ENCODE measurements at places on chromosomes 5 and 9.

- no peak for DNase-seq
Measured at GRCh38 chr5:148956477-148957385, 106.1 kb downstream of the SH3TC2 start.

GRCh38 chr9:84940294-84940693, 270.8 kb downstream of the NTRK2 start:
- DNase-seq: no peak

- DNase-seq: no peak
Measured at GRCh38 chr9:36716496-36716895, 143.8 kb downstream of the MELK start.

- no peak for DNase-seq
Measured at GRCh38 chr5:1465966-1466471, 20.8 kb upstream of the SLC6A3 start.

DNA sequence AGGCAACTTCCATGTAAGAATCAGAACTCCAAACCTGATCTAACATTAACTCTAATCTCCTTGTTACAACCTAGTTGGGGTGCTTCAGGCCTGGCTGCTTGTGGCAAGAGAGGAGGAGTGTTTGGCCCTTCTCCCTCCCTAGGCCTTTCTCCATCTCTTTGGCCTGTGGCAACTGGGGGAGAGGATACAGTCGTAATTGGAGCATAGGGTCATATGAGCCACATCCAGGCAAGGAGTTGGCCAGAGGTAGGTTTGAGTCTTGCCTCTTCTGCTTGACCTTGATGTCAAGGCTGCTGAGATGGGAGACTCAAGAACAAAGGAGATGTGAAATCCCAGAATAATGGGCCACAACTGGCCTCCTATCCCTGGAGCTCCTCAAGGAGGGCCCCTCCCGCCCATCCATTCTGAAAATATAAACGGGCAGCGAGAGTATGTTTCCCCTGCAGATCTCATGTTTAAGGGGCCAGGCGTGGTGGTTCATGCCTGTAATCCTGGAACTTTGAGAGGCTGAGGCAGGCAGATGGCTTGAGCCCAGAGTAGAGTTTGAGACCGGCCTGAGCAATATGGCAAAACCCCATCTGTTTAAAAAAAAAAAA, 59.3 kb upstream of the ANGPTL2 start:
- DNase-seq: no peak

- no peak for DNase-seq
Measured at GRCh38 chr5:28495876-28496275, 1457.5 kb upstream of the CDH9 start.

- no peak for DNase-seq
Measured at GRCh38 chr5:603081-603998, 8.8 kb upstream of the CEP72 start.

DNA sequence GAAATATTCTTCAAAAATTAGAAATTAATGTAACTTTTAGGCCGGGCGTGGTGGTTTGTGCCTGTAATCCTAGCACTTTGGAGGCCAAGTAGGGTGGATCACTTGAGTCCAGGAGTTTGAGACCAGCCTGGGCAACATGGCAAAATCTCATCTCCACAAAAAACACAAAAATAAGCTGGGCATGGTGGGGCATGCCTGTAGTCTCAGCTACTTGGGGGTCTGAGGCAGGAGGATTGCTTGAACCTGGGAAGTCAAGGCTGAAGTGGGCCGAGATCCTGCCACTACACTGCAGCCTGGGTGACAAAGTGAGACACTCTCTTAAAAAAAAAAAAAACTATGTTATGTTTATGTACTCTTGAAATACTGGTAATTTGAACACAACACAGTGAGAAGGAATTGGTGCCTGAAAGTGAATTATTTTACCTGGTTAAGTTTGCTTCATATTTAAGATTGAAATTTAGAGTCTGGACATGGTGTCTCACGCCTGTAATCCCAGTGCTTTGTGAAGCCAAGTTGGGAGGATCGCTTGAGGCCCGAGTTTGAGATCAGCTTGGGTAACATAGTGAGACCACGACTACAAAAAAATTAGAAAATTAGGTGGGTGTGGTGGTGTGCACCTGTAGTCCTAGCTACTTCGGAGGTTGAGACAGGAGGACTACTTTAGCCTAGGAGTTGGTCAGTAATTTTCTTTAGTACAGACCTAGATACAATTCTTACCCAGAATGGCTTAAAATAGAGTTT, 15.0 kb downstream of the ARRDC3 start:
- no peak for DNase-seq

- DNase-seq: no peak
Measured at GRCh38 chr5:99460701-99461100, 531.9 kb upstream of the CHD1 start.

DNA sequence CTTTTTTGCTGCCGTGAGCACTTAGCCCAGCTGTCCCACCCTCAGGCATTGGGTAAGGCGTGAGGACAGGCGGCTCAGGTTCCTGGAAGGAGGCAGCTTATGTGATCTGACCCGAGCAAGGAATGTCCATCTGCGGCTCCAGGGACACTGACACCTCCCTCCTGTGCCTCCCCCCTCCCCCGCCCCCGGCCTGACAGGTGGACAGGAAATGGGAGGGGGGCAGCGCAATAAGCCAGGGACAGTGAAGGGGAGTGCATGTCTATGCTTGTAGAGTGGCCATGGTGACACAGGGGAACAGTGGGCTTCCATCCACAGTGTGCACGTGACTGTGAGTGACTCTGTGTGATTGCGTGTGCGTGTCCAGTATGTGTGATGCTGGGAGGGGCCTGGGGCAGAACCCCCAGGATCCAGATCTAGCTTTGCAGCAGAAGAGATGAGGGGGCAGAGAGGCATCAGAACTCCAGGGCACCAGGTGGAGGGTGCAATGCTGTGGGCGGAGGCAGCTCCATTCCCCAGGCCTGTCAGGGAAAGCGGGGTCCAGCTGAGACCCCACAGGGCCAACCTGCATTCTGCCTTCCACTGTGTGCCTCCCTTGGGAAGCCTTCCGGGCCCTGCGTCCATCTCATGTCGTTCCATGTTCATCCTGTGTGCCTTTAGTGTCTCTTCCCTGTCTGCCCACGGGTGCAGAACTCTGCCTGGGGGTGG, 30.5 kb downstream of the CNTFR start:
- no peak for DNase-seq

- no peak for DNase-seq
Measured at GRCh38 chr5:93705896-93706295, 35.5 kb downstream of the POU5F2 start.

- DNase-seq: no peak
Measured at GRCh38 chr9:95736370-95736769, 139.1 kb upstream of the ERCC6L2 start.

GRCh38 chr5:72622170-72622760, 115.1 kb upstream of the ZNF366 start:
- DNase-seq: no peak

DNA sequence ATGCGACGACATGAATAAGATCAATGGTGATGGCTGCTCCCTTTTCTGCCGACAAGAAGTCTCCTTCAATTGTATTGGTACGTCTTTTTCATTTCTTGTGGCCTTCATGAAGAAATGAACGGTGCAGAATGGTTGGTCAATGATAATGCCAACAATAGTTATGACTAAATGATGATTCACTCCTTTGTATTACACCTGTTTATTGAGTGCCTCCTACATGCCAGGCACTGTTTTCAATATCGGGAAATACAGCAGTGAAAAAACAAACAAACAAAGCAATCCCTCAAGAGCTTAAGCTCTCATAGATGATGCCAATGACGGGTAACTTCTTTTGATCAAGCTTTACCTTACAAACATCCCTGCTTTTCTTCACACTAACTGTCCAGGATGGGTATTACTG, 117.7 kb downstream of the PAPPA start:
- DNase-seq: no peak

DNA sequence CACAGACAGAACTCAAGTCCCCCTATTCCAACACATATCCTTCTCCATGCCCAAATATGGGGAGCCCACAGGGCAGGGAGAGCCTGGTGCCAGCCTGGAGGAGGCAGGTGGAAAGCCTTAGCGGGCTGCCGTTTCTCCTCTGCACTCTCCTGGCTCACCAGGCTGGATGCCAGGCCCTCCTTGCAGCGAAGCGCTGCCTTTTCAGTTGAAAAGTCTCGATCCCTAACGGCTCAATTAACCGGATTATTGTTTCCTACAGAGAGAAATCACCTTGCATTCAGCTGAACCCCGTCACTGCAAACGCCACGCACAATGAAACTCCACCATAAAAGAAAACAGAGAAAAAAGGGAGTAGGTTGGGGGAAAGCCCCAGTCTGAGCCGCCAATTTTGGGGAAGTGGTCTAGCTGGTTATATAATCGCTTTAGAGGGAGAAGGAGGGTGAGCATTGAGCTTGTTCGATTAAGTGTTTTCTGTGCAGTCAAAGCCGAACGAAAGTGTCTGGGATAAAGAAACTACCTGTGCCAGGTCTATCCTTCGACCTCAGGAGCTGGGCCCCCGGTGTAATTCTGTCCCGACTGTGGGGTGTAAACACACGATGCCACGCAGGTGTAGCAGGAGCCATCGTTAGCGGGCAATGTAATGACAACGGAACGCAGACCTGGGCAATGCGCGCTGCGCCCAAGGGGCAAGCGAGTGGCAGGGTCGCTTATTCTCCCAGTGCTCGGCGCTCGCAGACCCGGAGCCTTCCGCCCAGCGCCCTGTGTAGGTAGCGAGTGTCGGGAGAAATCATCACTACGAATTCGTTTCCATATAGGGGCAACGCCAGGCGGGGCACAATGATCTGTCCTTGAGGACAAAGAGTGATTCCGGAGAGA, 3.8 kb downstream of the BARHL1 start:
- no peak for DNase-seq

DNA sequence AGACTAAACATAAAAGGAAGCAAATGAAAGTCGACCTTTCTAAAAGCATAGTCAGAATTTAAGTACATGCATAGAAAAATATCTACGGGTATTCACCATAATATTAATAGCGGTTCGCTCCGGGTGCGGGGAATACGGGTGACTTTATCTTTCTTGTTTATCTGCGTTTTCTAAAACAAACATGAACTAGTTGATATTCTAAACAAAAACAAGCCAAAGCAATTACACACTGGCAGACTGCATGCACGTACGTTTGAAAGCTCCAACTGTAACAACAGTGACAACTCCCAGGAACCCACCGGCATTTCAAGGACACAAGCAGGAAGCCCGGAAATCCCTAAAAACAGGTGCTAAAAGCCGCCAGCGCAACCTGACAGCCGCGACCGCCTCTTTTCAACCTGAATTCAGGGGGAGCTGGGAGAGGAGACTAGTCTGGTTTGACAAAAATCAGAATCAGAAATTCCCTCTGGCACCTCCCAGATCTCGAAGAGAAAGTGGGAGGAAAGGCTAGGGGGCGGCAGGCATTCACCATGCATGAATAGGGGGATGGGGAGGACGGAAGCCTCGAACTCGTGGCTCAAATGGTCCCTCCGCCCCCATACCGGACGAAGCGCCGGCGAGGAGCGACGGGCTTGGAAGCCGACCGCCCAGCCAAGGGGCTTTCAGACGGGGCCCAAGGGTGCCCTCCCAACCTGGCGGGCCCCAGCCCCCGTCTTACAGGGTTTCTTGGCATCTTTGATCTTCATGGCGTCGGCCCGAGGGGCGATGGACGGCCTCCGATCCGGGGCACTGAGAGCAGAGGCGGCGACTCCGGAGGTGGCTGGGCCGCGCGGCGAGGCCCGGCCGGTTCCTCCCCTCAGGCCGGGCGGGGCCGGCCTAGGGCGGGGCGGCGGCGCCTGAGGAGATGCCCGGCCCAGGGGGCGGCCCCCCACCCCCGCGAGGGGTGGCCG, at the start of gene PANK3:
Gene PANK3 (minus strand): TSS at position 831 of the 950 bp plus-strand sequence. CDS start 85 bp downstream, at position 746.
- DNase-seq: peak; percentile 91
